ENCODE measurements at places on chromosomes 12 and 14.

DNA sequence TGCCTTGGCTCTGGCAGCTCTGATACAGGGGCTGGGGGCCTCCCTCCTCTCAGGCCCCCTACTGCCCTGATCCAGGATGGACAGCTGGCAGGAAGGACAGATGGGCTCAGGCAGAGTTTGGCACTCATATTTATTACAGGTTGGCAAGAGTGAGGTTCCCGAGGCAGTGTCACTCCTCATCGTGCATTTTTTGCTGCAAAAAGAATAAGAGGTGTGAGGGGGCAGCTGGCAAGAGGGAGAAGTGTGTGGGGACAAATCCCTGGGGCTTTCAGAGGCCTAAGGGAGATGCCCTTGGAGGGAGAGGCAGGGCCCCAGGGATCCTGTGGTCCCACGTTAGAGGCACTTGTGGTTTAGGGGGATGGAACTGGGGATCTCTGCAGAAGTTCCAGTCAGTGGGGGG, 5.0 kb downstream of the CMTM5 start:
- no peak for DNase-seq

DNA sequence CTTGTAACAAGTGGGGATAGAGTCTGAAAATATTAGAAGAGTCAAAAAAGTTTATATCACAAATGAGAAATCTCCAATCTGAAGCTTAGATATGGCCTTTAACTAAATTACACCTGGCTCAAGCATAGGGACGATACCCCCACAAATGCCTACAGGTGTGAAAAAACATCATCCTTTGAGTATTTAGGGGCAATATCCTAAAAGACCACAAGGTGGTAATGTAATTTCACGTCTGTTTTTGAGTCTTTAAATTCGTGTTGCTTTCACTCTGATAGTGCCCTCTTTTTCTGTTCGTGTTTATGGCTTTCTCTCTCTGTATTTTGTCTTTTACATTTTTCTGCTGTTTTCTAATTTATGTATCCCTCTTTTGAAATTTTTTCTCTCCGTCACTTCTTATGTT, 84.3 kb downstream of the ETNK1 start:
- DNase-seq = no peak

DNA sequence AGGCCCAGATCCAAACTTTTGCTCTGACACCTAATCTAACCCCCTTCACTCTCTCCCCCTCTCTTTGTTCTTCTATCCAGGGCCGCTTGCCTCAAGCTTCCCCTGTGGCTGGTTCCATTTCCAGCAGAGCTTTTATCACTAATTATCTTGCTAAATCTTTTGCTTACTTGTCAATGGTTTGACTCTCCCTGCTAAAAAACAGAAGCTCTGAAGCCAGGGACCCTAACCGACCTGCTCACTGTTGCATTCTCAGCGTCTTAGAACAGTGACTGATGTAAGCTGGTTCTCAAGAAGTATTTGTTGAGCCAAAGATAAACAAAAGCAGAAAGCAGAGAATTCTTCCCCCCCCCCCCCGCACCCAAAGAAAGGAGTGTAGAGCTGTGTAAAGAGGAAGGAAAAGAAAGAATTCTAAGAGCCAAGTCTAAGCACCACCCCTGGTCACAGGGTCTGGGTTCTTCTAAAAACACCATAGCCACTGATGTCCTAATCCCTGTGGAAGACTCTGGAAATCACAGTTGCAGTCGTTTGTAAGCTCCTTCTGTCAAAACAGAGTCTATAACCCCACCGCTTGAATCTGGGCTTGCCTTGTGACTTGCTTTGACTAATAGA, 385.8 kb downstream of the MED13L start:
- DNase-seq = no peak

GRCh38 chr14:102315121-102315520, 4.4 kb upstream of the ZNF839 start:
- DNase-seq = no peak

DNA sequence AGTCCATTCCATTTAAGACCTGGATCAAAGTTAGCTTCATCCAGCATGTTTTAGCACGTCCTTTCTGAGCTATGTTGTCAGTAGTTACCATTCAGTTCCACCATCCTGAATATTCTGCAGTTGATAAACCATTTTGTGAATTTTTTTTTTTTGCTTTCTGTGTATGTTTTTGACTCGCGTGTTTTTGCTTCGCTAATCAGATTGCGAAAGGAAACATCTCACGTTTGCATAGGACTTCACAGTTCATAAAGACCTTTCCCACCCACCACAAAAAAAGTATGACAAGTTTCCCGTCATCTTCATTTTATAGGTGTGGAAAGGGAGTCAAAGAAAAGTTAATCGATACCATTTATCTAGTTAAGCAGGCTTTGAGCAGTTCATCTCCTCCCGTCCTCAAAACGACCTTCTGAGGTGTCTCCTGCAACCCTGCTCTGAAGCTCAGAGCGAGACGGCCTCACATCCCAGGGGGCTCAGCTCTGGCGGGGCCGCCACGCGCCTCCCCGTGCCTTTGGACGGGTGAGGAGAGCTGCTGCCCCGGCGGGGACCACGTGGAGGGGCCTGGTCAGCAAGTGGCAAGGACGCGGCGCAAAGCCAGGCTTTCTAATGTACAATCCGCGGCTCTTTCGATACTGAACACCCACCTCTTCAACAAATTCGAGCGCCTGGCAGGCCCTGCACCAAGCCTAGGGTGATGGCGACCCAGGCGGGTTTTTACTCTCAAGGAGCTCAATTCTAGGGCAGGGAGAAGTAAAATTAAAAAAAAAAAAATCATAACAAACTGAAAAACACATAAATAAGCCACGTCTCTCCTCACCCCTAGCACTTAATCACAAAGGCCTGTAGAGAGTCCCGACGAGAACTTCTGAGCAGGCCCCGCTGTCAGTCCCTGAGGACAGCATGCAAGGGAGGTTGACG, 988 bp upstream of the TMEM263 start:
- no peak for DNase-seq

- no peak for DNase-seq
Observed at GRCh38 chr12:94205822-94206221, 57.4 kb downstream of the PLXNC1 start.

- no peak for DNase-seq
Observed at GRCh38 chr14:96284430-96284829, 28.4 kb downstream of the BDKRB1 start.

GRCh38 chr12:47361389-47362021, 281.7 kb upstream of the AMIGO2 start:
- peak; percentile 63 for DNase-seq

DNA sequence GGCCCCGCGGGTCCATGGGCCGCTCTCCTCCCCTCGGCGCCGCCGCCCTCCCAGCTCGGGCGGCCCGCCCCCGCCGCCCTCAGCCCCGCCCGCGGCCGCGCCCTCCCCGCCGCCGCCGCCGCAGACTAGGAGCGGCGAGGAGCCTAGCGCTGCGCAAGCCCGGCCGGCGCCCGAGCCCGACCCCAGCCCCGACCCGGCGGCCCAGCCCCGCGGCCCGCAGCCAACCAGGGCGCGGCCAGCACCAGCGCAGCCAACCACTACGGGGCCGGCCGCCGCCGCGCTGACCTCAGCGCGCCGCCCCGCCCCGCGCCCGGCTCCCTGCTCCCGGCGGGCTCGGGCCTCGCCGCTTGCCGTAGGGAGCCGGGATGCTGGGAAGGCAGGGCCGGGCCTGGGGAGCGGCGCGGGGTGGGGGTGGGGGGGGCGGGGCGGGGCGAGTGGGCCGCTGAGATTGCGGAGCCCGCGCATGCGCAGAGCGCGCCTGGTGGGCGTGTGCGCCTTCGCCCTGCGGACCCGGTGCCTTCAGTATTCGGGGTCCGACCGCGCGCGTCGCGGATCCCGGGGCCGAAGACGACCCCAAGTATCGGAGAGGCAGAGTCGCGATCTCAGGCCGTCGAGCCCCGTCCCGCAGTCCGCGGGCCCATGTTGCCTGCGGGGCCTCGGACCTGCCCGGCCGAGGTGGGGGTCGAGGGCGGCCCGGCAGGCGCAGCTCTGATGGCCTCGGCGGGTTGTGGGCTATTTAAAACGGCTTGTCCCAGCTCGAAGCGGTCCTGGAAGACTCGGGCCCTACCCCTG, at the start of gene CDC42BPB:
CDC42BPB (minus strand) TSS at position 178 of the 792 bp plus-strand sequence. CDS start 376 bp downstream, outside the sequence.
- no peak for DNase-seq

- no peak for DNase-seq
Observed at GRCh38 chr12:15527201-15528080, 205.1 kb downstream of the PTPRO start.

DNA sequence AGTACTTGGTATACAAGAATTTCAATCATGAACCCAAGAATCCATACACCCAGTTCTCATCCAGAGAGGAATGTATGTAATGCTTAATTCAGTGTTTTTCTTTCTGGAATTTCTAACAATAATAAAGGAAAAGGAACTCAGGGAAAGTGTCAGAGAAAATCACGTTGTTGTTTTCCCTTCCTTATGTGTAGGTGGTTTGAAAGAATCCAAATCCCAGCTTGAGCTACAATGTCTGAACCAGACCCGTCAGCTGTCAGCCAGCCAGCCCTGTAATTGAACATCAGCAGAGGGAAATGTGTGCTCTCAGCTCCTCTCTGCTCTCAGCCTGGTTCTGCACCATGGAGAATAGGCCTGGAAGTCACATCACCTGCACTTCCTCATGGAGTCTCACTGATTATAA, 126.5 kb downstream of the TMEM30B start:
- no peak for DNase-seq

DNA sequence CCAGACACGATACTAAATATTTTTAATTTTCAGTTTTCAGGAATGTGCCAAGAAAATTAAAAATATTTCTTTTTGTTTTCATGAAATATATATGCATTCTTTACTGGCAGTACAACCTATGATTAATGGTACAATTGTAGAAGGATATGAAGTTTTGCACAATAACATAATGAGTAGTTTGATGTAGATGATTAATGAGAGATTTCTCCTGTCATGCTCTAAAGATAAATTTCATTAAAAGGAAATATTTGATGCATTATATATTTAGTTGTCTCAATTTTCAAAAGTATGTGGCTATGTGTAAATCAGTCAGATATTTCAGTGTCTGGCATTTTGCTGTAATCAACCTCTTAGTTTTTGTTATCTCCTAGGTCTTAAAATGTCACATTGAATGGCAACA, 940.2 kb upstream of the MDGA2 start:
- DNase-seq = no peak

DNA sequence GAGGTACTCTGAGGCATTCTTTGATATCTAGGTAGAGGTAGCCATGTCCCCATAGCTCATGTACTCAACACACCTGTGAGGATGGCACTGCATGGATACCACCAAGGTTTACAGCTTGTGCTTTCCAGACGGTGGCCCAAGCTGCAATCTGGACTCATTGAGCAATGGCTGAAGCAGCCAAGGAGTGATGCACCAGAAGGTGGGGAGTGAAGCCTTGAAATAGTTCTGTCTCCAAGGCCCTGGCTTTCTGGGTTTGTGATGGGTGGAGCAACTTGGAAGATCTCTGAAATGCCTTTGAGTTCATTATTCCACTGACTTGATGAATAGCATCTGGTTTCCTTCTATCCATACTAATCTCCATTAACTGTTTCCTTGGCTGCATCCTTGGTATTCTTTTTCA, 290.0 kb upstream of the NOVA1 start:
- DNase-seq = no peak

DNA sequence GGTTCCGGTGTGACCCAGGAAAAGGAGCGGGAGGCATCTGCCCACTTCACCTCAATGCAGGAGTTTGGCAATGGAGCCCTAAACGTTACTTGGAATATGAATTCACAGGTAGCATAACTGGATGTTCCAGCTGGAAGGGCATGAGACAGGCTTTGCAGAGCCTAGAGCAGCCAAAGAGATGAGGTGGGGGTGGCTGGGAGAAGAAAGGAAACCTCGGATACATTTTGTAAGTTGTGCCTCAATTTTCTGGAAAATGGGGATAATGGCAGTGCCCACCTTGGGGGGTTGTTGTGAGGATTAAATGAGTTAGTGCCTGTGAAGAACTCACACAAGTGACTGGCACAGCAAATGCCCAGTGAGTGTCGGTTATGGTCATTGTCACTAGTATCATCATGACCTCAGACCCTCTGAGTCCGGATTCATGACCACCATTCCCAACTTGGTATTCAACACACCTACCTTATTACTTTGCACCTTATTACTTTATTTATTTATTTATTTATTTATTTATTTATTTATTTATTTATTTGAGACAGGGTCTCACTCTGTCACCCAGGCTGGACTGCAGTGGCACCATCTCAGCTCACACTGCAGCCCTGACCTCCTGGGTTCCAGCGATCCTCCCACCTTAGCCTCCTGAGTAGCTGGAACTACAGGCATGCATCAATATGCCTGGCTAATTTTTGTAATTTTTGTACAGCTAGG, 56.0 kb downstream of the CLMN start:
- DNase-seq = no peak

DNA sequence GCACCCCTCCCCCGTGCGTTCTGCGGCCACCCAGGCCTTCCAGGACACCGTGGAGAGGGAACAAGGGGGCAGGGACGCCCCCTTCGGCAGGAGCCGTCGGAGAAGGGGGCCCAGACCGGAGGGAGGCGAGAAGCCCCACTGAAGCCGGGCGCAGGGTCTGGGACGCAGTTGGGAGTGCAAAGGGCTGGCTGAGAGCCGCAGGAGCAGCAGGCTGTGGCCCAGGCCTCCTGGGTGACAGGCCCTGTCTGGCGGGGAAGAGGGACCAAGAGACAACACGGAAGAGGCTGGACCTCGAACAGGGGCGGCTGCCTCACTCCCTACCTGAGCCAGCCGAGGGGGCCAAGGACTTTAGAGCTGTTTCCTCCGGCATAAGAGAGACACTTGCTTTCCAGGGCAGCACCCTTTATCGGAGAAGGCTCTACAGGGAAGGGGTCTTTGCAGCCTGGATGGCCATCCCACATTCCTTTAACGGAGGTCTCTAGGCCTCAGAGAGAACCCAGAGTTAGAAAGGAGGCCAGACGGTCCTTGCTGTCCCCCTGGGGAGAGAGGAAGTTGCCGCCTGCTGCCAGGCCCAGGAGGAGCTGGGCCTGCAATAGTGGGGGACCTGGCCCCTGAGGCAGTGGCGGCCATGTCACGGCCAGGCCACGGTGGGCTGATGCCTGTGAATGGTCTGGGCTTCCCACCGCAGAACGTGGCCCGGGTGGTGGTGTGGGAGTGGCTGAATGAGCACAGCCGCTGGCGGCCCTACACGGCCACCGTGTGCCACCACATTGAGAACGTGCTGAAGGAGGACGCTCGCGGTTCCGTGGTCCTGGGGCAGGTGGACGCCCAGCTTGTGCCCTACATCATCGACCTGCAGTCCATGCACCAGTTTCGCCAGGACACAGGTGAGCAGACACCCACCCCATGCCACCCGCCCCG, 1.3 kb downstream of the DTX1 start:
- DNase-seq = no peak

GRCh38 chr14:89247457-89248122, 169.4 kb downstream of the FOXN3 start:
- no peak for DNase-seq

DNA sequence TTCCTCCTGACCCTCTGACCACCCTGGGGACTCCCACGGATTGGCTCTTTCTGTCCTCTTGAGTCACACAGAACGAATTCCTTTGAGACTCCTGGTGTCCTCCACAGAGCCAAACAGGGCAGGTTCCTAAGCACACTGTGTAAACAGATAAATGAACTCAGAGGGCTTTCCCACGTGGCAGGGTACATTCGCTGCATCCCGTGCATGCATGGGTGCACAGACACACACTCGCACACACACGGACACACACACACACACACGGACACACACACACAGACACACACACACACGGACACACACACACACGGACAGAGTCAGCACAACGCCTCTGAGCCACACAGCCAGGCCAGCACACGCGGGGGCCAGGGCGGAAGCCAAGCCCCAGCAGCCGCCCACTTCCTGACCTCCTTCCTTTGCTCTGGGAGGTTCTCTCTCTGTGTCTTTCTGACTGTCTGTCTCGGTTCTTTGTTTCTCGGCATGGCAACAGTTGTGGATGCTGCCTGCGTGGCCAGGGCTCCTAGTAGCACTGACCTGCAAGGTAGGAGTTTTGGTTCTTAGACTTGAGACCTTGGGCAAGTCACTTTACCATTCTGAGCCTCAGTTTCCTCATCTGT, 706 bp downstream of the CRACR2A start:
- DNase-seq = peak; percentile 47
